Calu3 (cell line): ENCODE measurements at places on chromosomes 5 and 9.

- no peak overlapping the region for H3K4me3 ChIP-seq
- no peaks in the 10 kb centered on the region for H3K4me1 ChIP-seq
- no peak overlapping the region for H3K27ac ChIP-seq
These were observed 205.0 kb downstream of the DNAH5 start for GRCh38 chr5:13739479-13739878.

DNA sequence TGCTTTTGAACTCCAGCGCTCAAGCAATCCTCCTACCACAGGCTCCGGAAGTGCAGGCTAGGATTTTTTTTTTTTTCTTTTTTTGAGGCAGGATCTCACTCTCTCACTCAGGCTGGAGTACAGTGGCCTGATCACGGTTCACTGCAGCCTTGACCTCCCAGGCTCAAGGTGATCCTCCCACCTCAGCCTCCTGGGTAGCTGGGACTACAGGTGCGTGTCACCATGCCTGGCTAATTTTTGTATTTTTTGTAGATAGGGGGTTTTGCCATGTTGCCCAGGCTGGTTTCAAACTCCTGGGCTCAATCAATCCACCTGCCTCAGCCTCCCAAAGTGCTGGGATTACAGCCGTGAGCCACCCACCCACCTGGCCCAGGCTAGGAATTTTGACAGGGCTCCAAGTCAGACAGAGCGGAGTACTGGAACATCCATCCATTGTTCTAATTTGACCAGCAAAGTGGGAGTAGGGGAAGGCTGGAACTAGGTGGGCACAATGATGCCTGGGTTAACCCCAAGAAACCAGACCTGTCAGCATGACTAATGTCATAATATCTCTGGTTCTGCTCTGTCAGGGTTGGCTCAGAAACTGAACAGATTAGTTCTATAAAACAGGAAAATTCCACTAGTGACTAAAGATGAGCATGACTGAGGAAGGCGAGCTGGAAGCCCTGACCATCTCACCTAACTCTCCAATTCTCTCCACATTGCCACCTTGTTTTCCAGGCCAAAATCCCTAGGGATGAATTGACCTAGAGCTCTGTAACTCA lies 9.2 kb downstream of the ZBTB5 start:
- peaks cover 9% of the 10 kb centered on the region for H3K4me1 ChIP-seq
- no peak for DNase-seq
- H3K36me3 ChIP-seq, result no peaks in the 10 kb centered on the region
- no peak overlapping the region for H3K27ac ChIP-seq

DNA sequence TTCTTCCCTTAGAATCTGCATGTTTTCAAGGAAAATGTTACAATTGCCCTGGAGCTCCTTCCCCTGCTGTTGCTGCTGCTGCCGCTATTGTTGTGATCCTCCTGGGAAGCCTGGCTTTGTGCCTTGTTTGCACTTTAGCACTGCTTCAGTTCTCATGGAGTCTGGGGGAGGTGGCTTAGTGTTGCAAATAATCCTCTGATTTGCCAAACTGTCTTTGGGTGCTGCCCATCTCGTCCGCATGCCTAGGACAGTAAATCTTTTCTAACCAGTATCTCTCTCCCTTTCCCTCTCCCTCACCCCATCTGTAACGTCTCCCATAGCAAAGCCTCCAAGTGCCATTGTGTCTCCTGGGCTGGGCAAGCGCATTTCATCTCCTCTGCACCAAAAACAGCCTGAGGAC lies 30.3 kb downstream of the FAM240B start:
- no peak overlapping the region for H3K27ac ChIP-seq
- DNase-seq, result no peak
- H3K4me1 ChIP-seq, result no peaks in the 10 kb centered on the region
- no peaks in the 10 kb centered on the region for H3K27me3 ChIP-seq
- no peaks in the 10 kb centered on the region for H3K36me3 ChIP-seq
- no peak overlapping the region for H3K4me3 ChIP-seq

DNA sequence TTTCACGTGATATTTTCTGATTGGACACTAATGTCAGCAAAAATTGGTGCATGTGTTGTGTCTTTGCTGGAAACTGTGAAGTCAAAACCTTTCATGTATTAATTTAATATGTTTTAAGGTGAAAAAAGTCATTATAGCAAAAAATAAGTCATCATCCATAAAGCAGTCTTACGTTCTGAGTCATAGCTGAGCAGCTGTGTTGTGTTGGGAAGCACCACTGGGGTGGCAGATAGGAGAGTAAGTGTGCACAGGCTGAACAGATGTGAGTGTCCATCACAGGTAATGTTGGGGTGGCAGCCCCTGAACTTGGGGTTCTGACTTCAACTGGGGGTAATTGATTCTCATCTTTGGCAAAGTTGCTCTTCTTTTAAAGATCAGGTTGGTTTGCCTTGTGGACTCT lies 156.8 kb downstream of the NXNL2 start:
- H3K27ac ChIP-seq, result no peak overlapping the region
- no peaks in the 10 kb centered on the region for H3K4me1 ChIP-seq
- H3K4me3 ChIP-seq, result no peak overlapping the region
- DNase-seq, result no peak
- no peaks in the 10 kb centered on the region for H3K36me3 ChIP-seq

DNA sequence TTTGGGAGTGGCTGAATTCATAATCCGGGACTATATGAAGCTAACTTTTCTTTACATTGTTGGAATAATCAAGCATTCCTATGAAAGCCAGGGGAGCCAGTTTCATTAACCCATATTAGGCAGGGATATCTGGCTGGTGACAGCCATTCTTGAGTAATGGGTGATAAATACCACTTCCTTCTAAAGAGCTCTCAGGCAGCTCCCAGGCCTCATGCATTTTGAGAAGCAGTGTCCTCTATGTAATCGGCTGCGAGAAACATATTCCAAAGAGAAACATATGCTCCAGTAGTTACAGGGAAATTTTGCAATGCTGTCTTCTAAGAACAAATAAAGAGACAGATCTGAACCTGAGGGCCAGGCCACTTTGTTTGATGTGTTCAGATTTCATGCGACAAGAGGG lies 83.1 kb downstream of the MSX2 start:
- no peak for DNase-seq
- no peaks in the 10 kb centered on the region for H3K36me3 ChIP-seq
- H3K27ac ChIP-seq, result no peak overlapping the region

GRCh38 chr9:91583161-91583875 lies 159.7 kb upstream of the NFIL3 start:
- peaks cover 42% of the 10 kb centered on the region for H3K27me3 ChIP-seq
- H3K4me3 ChIP-seq, result no peak overlapping the region
- no peak overlapping the region for H3K27ac ChIP-seq

DNA sequence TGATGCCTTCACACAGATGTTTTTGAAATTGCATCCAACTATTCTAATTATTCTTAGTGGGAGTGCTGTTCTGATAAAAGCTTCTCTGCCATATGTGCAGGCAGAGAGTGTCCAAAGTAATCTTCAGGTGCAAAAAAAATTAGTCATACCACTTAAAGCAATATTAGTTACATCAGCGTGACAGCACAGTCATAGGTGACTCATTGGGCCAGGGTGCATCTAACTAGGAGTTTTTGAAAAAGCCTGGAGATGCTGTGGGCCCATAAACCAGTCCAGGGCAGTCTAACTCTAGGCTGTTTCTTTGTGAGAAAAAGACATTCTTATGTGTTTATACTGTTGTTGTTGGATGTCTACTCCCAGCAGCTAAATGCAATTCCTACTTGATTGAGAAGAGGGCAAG lies 33.0 kb upstream of the C6 start:
- peaks cover 13% of the 10 kb centered on the region for H3K4me1 ChIP-seq
- H3K27me3 ChIP-seq, result no peaks in the 10 kb centered on the region
- no peaks in the 10 kb centered on the region for H3K36me3 ChIP-seq
- H3K27ac ChIP-seq, result peak overlapping the region; percentile 65

DNA sequence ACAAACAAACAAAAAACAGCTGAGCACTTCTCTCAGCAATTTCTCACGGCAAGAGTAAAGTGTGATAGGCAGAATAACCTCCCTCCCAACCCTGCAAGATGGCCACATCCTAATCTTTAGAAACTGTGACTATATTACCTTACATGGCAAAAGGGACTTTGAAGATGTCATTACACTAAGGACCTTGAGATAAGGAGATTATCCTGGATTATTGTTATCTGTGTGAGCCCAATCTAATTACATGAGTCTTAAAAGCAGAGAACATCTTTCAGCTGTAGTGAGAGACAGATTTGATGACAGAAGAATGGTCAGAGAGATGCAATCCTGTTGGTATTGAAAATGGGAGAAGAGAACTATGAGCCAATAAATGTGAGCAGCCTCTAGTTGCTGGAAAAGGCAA lies 347.9 kb downstream of the CDH9 start:
- no peaks in the 10 kb centered on the region for H3K27me3 ChIP-seq
- H3K4me3 ChIP-seq, result no peak overlapping the region
- H3K36me3 ChIP-seq, result no peaks in the 10 kb centered on the region
- no peak for DNase-seq
- no peak overlapping the region for H3K27ac ChIP-seq
- H3K4me1 ChIP-seq, result no peaks in the 10 kb centered on the region

DNA sequence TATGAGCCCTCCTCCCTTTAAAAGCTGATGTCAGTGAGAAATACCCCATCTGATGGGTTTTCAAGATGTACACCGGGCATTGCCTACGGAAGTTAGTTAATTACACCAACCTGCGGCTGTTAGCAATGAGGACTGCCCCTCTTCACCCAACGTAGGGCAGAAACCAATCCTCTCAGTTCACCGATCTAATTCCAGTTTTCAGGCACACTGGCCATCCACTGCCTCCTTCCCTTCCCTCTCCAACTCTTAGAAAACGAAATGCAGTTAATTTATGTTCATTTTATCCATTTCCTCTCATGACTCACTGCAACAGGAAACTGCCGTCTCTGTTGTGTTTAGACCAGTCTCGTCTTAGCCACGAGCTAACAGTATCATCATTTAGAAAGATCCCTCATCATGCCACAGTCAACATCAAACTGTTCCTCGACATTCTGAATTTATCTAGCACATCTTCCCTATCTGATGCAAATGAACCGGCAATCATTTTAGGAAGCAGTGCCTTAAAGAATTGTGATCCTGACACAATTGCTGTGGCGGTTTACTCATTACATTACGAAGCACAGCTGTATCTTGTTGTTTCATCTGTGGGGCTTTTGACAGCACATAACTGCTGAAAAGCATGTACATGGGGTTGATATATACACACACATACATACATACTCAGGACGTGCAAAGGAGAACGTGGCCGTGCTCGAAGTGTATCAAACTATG lies 168.6 kb downstream of the EFNA5 start:
- H3K27me3 ChIP-seq, result no peaks in the 10 kb centered on the region
- H3K27ac ChIP-seq, result peak overlapping the region; percentile 83
- H3K4me3 ChIP-seq, result no peak overlapping the region
- H3K4me1 ChIP-seq, result peaks cover 67% of the 10 kb centered on the region

GRCh38 chr5:102411-103043 lies 10.6 kb downstream of the PLEKHG4B start:
- peaks cover 4% of the 10 kb centered on the region for H3K4me1 ChIP-seq
- H3K4me3 ChIP-seq, result no peak overlapping the region
- DNase-seq, result no peak
- no peaks in the 10 kb centered on the region for H3K36me3 ChIP-seq
- peaks cover 48% of the 10 kb centered on the region for H3K27me3 ChIP-seq

DNA sequence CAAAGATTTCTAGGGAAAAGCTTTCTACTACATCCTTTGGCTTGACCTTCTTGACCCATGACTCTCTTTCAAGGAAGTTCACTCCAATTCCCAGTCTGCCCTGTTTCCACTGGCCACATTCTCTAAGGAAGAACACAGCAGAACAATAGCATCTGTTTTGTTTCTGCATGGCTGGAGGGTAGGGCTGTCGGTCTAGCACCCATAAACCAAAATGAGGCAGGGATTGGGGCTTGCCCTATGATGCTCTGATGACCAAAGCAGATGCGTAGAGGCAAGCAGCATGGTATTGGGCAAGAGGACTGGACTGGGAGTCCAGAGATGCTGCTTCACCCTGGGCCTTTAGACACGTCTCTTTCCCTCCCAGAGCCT lies 24.1 kb downstream of the GOLGA2 start:
- no peak overlapping the region for H3K4me3 ChIP-seq
- peaks cover 16% of the 10 kb centered on the region for H3K36me3 ChIP-seq
- no peaks in the 10 kb centered on the region for H3K27me3 ChIP-seq
- DNase-seq, result no peak
- H3K27ac ChIP-seq, result no peak overlapping the region

DNA sequence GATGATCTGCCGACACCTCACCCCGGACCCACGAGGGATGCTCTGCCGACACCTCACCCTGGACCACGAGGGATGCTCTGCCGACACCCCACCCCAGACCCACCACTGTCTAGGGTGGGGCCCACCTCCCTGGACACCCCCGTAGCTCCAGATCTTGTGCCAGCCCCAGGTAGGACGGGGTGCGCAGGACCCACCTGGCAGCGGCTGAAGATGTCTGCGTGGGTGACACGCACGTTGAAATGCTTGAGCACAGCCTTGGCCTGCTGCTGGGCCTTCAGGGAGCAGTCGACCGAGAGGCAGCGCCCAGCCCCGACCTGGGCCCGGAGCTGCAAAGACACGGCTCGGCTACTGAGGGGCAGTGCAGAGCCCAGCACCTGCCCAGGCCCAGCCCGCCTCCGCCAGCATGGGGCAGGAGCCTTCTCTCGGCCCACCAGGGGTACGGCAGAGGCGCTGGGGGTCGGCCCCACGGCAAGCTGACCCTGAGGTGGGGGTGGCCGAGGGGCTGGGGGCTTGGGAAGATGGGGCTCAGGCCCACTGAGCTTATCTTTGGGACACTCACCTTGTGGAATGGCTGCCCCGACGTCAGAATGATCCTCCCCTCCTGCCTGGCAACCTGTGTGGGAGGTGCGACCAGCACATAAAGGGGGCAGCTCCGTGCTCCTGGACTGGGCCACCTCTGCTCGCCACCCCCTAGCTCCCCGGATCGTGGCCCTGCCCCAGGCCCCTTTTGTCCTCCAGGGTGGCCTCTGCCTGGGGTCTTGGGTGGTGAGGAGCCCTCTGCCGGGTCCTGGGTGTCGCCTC lies 21.7 kb upstream of the NRARP start:
- no peak overlapping the region for H3K27ac ChIP-seq
- H3K4me3 ChIP-seq, result no peak overlapping the region
- H3K27me3 ChIP-seq, result no peaks in the 10 kb centered on the region
- H3K36me3 ChIP-seq, result peaks cover 2% of the 10 kb centered on the region
- no peak for DNase-seq

DNA sequence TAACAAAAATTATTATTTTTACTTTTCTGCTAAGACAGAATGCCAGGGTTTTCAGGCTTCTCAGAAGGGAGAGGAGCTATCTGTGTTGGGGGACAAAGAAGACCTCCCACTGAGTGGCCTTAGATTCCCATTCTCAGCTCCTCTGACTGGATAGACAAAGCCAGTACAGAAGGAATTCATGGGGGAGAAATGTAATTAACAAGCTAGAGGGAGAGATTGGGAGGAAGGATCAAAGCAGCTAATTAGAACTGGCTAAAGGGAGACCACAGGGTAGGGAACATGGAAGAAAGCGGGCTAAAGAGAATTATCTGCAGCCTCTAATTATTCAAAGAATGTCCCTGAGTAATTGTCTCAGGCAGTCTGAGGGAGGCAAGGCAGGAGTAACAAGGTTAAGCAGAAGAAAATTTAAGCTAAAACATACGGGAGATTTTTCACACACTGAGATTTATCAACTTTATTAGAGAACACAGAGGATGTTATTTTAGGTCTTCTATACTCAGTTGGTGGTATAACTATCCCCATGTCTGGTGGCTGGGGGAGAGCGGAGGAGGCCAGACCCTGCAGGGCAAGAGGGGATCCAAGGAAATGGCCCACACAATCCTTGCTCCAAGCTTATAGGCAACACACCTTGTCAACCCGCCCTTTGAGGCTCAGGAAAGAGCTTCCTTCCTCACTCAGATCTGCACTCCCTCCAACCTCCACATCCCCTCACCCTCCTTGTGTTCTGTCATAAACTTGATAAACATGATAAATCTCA lies 87.7 kb upstream of the LRRTM2 start:
- DNase-seq, result no peak
- H3K36me3 ChIP-seq, result no peaks in the 10 kb centered on the region
- H3K27me3 ChIP-seq, result no peaks in the 10 kb centered on the region
- no peak overlapping the region for H3K4me3 ChIP-seq
- H3K27ac ChIP-seq, result no peak overlapping the region
